Spinal cord (tissue), 10 donors: ENCODE measurements at places on chromosomes 2 and 18. TPM values are rescaled to one million over a fixed set of nuclear protein-coding genes. Genes with fewer than 3 reads are reported as not detected.

GLS gene
- polyA plus RNA-seq: 76.8 TPM

ANKRD30BL gene
- polyA plus RNA-seq: 4.6 TPM

KCNG2 gene
- 1.5 TPM for polyA plus RNA-seq

CTAGE1 gene
- not detected for polyA plus RNA-seq

REV1 gene
- 56.1 TPM for polyA plus RNA-seq
